NCI-H1092 (cell line): ENCODE measurements at places on chromosomes 5 and 9.

DNA sequence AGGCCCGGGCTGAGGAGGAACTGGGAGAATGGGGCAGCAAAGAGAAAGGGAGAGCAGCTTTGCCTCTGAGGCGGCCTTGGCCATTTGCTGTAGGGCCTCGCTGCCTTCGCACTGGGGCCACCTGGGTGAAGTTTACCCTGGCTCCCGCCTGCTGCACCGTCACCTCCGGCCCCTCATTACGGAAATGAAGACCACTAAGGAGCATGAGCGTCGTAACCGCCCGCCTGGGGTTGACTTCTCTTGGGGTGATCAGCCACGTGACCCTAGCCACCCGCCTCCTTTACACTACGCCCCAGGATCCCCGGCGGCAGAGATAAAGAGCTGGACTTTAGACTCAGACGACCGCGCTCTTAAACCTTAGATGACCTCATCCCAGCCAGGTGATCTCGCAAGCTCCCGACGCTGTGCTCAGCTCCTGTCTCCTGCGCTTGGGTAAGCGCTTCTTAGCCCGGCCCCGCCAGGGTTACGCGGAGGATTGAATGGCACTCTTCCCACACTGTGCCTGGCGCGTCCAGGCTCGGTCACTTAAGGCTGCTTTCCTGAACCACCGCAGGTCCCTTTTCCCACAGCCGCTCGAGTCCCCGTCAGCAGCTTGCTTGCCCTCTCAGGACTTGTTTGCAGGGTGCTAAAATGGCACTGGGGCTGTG, 107.9 kb upstream of the LARP1 start:
- DNase-seq, result no peak

- no peak for DNase-seq
Observed at GRCh38 chr9:94553029-94553938, 1.6 kb upstream of the PCAT7 start.

DNA sequence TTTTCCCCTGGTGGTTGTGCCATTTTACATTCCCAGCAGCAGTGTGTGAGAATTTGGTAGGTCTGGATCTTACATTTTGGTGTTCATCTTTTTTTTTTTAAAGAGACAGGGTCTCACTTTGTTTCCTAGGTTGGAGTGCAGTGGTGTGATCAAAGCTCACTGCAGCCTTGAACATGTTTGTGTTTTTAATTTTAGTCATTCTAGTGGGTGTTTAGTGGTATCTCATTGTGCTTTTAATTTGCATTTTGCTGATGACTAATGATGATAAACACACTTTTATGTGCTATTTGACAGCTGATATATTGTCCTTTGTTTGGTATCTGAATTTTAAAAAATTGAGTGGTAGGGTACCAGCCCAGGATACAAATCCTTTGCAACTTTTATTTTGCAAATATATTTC, 53.4 kb upstream of the POMT1 start:
- DNase-seq, result no peak

GRCh38 chr5:60356745-60357144, 343.2 kb downstream of the DEPDC1B start:
- DNase-seq, result no peak

DNA sequence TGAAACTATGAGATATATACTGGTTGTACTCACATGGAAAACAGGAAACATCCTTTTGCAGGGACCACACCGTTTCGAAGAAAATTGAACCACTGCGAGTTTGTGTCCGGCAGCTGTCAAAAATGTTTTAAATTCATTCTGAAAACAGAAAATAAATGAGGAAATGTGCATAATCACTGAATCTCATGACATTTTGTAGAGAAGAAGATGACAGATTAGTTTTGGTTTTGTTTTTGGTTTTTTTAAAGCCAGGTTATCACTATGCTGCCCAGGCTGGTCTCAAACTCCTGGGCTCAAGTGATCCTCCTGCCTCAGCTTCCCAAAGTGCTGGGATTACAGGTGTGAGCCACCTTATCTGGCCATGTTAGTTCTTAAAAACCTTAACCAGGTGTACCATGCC, 3.5 kb downstream of the TXNDC8 start:
- no peak for DNase-seq

GRCh38 chr5:123450640-123451039, 27.4 kb upstream of the CEP120 start:
- peak; percentile 38 for DNase-seq

- no peak for DNase-seq
Observed at GRCh38 chr5:132096904-132097303, 23.3 kb downstream of the CSF2 start.

- DNase-seq, result no peak
Observed at GRCh38 chr5:68420476-68421344, 205.2 kb downstream of the PIK3R1 start.

DNA sequence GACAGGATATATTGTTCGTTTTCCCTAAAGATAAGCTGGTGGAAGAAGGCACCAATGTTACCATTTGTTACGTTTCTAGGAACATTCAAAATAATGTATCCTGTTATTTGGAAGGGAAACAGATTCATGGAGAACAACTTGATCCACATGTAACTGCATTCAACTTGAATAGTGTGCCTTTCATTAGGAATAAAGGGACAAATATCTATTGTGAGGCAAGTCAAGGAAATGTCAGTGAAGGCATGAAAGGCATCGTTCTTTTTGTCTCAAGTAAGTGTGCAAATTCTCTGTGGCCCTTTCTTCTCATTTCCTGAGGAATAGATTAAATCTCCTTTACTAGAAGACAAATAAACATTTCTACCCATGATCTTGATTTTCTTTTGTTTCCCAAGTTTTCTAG, 38.0 kb downstream of the OSMR start:
- DNase-seq, result no peak

GRCh38 chr9:136151214-136151804, 32.6 kb upstream of the TMEM250 start:
- DNase-seq, result no peak
